Activated T-cell treated with anti-CD3 and anti-CD28 coated beads for 24 hours (primary cell): ENCODE measurements at places on chromosomes 2 and 18.

- DNase-seq, result no peak
Observed at GRCh38 chr2:78895022-78895421, 130.5 kb upstream of the REG3G start.

GRCh38 chr2:189092936-189093335 is 86.6 kb downstream of the COL5A2 start:
- no peak for DNase-seq

DNA sequence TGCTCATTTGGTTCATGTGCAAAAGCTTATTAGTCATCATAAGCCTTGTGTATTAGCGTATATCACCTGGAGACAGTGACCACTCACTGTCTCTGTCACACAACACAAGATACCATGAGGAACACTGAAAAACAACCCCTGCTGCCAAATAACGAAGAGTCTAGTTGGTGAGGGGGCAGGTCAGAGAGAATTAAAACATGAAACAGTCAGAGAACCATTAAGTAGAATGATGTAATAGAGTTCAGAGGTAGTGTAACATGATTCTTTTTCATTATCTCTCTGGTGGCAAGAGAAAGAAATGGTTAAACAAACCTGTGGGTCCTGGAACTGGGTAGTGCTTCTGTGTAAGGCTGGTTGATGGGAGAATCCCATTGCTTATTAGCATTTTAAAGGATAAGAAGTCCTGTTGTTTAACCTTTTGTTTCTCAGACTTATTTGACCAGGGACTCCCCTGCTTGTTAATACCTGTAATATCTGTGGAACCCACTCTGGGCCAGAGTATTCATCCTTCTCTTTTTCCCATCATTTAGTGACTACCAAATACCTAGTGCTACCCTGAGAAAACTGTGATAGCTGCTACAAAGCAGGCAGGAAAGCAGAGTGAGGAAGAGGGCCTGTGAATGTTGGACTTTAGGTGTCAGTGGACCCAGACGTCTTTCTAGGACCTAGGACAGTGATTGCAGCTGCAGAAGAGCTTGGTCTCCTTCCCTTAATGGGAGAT is 38.0 kb downstream of the PTRHD1 start:
- no peak for DNase-seq

DNA sequence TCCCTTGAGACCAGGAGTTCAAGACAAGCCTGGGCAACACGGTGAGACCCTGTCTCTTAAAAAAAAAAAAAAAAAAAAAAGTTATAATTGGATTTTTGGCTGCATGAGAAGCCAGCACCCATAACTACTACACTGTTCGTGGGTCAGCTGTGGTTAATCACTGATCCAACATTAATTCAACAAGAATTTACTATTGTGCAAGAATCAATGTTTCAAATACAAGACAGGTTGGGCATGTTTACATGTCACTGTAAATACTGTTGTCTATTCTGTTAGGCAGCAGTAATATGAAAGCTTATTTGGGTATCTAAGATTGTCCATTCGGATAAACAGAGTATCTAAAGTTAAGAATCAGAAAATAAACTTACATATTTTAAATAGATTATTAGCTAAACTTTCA is 62.3 kb downstream of the ESCO1 start:
- DNase-seq, result no peak

DNA sequence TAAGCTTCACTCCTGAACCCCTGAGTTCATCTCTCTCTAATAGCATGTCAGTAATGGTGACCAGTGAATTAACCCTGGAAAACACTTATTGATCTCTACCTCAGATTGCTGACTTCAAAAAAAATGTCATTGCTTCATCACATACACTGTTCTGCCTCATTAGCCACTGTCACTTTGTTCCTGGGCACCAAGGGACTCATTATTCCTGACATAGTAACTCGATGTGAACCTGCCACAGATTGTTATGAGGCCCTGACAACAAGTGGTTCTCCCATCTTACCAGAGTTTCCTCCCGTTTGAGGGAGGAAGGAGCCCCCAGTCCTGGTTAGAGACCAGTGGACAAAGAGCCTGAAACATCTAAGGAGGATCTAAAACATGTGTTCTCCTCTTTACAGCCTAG is 403.3 kb upstream of the SMIM21 start:
- DNase-seq, result no peak

DNA sequence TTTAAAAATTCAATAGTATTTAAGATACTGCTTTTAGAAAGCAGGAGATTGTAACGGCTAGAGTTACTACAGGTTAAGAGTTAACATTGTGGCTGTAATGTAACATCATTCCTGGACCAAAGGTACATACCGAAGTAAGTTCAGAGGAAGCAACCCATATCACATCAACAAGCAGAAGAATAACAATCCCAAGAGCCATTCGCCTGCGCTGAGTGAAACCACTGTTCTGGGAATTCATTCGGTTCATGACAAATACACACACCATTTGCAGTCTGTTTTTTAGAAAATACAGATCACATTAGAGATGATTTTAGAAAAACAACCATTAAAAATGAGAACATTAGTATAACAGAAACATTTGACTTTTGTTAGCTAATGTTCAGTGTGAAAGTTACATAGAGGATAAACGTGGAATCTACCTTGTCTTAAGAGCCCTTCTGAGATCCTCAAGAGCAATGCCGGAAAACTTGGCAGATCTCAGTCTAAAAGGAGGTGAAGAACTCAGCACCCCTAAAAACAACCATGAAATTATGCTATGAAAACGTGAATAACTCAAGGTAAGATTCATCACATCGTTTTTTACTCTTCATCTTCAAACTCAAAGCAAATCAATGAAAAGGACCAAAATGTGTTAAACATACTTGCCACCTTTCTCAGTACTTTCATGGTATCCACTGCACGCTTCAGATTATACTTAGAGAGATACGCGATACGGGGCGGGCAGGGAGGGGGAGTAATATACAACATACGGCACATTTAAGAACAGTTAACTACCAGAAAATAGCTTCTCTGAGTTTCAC is 1.2 kb downstream of the SLC35F5 start:
- no peak for DNase-seq

DNA sequence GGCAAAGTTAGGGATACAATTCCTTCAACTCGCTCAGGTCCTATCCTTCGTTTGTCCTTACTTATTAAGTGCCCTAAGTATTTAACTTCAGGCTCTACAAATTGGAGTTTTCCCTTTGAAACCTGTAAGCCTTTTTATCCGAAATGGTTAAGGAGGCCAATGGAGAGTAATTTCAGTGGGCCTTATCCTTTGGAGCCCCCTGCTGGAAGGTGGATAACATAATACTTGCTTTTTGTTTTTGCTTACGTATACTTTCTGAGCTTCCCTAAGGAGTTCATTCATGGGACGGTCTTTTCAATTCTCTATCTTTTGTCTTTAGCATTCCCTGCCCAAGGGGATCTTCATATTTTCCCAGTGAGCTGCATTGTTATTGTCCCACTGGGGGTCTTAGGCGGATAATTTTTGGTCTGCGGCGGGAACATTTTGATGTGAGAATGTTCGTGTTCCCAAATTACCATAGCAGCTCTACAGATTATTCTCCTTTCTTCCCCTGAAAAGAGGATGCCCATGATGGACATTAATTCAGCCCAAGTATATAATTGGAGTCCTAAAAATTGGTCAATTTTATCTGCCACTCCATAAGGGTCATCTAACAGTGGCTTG is 34.4 kb upstream of the TRAPPC8 start:
- DNase-seq, result peak; percentile 16

DNA sequence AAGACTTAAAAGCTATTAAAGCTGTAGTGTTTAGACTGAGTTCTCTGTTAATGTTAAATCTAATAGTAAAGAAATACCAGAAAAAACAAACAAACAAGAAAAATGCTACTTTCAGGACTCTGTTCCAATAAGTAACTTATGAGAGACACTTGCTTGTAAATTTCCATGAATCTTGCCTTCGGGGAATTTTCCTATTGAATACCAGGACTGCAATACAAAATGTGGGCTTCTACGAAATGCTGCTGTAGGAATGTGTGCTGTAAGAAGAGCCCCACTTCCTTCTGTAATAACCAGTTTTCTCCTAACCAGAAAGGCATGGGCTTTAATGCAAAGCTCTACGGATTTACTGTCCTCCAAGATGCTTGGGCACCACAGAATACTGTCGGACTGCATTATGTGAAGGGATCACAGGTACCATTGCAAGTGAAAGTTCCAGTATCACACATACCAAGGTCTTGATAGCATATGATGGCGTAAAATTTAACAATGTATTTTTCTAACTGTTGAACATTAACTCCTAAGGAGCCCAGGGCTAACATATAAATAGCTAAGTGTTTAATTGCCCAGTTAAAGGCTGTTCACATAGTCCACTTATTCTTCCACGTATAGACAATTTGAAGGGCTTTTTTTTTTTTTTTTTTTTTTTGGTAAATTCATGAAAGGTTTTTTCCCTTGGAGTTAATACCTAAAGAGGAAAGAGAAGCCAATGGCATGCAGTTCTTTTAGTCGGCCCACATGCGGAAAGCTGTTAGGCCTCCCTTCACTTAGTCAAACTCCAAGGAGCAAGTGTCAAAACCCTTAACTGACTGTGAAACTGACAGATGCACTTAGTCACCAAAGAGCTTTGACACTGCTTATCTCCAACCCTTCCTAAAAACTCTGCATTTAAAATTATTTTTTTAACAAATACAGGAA is 564.0 kb upstream of the POU3F3 start:
- DNase-seq, result no peak

DNA sequence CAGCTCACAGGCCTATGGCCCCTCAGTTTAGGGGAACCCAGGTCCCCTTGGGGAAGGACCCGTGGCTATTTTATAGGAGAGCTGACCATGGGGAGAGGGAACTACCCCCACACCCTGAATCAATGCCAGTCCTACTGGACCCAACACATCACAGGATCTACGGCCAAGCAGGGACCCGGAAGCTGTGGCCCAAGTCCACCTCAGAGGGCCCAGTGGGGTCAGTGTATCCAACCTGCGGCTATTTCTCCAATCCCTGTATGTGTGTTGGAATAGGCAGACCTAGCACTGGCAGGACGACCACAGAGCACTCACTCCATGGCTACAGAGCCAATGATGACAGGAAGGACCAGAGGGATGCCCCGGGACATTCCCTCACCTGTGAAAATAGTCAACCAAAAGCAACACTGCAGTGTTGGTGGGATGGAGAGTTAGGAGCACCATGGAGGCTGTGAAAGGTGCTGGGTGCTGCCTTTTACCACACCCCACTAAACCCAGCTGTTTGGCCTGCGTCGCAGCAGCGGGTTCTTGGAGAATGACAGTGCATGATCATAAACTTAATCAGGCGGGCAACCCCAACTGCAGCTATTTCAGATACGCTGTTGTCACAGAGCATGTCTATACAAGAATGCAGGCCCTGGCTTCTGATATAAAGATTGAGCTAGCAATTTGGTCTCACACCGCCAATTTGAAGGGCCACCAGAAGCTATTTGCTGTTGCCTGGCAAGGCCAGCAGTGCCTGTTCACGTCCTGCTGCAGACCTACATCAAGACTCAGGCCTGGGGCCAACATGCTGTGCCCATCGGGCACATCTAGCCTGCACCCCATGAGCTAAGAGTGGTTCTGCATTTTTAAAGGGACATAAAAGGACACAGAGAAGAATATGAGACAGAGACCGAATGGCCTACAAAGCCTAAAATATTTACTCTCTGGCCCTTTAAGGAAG is 110.4 kb downstream of the EIPR1 start:
- DNase-seq, result no peak

DNA sequence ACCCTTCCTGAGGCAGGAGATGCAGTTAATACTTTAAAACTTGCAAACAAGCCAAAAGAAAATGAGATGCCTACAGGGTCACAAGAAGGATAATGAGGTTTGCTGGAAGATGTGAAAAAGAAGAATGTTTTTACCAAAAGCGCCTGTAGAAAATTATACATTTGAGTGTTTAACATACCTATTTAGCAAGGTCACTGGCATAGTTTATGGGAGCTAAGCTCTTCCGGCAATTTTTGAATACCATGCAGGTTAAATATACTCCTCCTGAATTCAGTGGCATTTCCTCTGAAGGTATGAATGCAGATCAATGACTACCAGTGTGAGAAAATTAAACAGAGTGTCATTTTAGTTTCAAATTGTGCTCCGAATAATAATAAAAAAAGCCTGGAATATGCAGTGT is 21.2 kb upstream of the MAP3K20 start:
- DNase-seq, result no peak
